ENCODE measurements at places on chromosomes 2 and 18. TPM values are rescaled to one million over a fixed set of nuclear protein-coding genes. Genes with fewer than 3 reads are reported as not detected.

Gene FOXD4L1
- total RNA-seq: 0.11 TPM

GRCh38 chr2:111116843-111117597 is 3.7 kb upstream of the BCL2L11 start:
- H3K27ac ChIP-seq: no peak overlapping the region
- peak; percentile 87 for DNase-seq
- peaks cover 6% of the 10 kb centered on the region for H3K27me3 ChIP-seq
- peaks cover 26% of the 10 kb centered on the region for H3K4me1 ChIP-seq
- no peaks in the 10 kb centered on the region for H3K36me3 ChIP-seq
- H3K4me3 ChIP-seq: peak overlapping the region; percentile 2

Gene MROH2A
- not detected for total RNA-seq

DNA sequence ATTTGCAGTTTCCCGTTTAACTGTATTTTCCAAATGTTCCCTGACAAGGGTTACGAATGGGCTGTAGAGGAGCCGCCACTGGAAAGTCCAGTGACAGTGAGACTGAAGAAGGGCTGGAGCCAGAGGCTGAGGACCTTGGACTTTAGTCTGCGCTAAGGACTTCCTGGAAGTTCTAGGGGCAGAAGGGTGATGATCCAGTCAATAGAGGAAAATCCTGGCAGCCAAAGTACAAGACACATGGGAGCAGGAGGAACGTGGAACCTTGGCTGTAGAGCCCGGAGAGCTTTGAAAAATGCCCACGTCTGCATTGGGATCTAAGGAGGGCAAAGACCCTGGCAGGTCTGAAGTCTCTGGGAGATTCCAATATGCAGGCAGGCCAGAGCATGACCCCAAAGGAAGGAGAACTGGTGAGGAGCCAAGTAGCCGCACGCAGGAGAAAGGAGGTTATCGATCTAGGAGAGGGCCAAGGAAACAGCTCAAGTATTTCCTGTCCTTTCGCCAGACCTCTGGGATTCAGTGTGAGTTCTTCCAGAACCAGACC is 28.5 kb downstream of the MBP start:
- no peaks in the 10 kb centered on the region for H3K27me3 ChIP-seq
- H3K4me3 ChIP-seq: no peak overlapping the region
- no peak for DNase-seq

Gene VAMP8
- 8.3 TPM for total RNA-seq

DNA sequence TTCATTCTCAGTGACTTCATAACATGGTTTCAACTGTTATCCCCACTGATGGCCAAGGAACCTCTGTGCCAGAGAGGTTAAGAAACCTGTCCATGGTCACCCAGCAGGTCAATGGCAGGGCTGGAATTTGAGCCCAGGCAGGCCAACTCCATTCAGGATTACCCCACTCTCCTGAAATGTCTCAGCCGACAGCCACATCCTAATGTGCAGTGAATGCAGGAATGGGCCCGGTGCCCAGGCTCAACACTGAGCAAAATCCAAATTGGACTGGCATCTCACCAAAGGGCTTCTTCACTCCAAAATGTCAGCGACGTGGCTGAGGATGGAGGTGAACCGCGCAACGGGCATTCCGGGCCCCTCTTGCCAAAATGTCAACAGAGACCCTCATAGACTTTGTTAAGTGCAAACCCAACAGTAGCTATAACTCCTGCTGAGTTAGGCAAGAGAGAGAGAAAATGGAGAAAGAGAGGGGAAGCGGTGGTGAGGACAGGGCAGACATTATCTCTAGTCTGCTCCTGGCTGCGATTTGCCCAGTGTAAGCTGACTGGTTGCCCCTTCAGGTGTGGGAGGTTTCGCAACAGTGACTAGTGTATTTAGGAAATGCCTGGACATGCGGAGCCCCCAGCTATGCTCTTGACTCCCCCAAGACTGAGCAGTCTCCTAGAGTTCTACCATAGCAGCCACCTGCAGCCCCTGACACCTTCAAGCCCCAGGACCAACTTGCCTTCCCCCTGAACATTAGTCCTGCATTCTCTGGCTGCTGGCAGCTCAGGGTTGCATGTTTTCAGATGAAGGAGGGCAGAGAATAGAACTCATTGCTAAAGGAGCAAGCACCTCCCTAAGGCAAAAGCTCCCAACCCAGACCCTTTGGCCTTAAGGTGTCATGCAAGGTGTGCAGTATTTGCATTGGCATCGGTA is 167.7 kb downstream of the ANAPC1 start:
- no peaks in the 10 kb centered on the region for H3K4me1 ChIP-seq
- no peaks in the 10 kb centered on the region for H3K27me3 ChIP-seq
- no peak overlapping the region for H3K27ac ChIP-seq
- DNase-seq: no peak
- no peak overlapping the region for H3K4me3 ChIP-seq

DNA sequence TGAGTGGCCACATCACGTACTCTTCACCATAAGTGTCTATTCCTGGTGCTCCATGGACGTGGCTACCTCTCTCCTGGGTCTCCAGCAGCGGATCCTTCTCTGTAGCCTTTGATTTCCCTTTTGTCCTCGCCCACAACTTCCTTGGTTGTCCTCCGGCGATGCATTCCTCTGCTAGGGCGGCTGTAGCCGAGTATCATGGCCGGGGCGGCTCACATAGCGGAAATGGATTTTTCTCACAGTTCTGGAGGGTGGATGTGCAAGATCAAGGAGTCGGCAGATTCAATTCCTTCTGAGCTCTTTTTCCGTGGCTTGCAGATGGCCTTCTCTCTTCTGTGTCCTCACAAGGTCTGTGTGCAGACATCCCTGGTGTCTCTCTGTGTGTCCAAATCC is 35.7 kb downstream of the ACKR3 start:
- no peak overlapping the region for H3K4me3 ChIP-seq
- no peak for DNase-seq
- peaks cover 5% of the 10 kb centered on the region for H3K27me3 ChIP-seq
- no peaks in the 10 kb centered on the region for H3K36me3 ChIP-seq
